Fibroblast of the conjunctiva (primary cell): ENCODE measurements at places on chromosomes 1 and 21.

DNA sequence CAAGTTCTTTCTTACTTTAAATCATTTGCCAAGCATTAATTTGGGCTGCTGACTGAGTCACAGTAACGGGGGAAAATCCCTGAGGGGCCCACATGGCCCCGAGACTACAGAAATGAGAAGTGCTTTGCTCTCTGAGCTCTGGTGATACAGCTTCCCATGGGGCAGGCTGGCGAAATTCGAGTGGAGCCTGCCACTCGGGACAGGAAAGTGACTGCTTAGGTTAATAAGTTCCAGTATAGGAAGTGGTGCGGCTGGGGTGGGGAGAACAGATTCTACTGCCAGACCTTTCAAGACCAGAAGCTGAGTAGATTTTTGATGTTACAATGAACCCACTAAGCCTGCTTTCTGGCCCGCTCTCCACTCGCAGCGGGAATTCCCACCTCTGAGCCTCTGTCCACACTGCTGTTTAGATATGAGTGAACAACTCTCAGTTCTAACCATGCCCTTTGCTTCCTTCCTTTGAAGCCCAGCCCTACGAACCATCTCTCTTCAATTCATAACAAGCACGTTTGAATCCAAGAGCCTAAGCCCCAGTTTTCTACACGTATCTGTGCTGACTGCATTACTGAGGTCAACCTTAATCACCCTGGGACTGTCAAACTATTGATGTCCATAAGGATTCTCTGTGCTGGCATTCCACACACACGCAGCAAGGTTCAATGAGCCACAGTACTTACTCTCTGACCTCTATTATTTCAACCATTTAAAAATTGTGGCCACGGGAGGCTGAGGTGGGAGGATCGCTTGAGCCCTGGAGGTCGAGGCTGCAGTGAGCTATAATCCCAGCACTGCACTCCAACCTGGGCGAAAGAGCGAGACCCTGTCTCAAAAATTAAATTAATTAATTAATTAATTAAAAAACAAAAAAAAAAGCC lies 9.6 kb downstream of the ZBTB17 start:
- DNase-seq: no peak

GRCh38 chr1:167065471-167065870 lies 24.7 kb downstream of the GPA33 start:
- DNase-seq: no peak

DNA sequence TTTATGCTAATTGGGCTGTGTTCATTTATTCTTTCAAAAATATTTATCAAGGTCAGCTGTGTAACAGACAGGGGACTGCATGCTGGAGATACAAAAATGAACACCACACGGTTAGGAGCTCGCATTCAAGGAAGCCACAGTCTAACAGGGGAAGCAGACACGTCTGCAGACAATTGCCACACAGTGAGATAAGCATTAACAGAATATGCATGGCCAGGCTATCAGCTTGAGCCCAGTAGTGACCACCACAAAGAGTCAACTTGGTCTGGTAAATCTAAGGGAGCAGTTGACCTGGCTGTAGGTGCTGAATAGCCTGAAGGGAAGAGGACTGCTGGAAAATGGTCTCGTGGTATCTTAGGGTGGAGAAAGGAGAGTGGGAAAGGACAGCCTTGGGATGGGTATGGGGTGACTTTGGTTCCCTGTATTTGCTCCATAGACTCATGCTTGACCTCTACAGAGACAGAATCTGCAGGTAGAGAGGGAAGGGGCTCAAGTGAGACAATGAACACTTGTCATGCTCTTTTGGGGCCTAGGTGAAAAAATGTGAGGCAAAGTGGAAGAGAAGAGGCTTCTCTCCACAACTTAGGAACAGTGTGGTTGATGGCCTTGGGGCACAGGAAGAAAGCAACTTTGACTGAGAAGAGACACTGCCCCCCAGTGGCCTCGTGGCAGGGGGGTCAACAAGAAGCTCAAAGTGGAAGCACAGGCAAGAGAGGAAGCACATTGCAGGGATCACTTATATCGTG lies 7.6 kb upstream of the NPL start:
- peak; percentile 67 for DNase-seq

- DNase-seq: no peak
Observed at GRCh38 chr1:182624577-182624976, 20.4 kb upstream of the RGS16 start.

DNA sequence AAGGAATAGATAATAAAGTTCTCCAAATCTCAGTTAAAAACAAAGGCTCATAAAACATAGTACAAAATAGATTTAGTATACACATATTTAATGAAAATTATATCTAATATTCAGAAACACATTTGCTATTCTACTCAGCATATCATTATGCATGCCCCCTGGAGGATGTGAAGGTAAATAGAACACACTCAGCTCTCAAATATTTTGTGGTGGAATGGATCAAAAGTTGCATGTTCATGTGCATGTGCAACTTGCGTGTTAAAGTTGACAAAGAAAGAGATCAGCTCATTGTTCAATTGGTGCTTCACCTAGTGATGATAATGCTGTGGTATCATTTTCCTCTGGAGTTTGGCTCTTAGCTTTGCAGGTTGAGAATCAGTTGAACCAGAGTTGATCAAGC lies 4.9 kb upstream of the ZNF644 start:
- no peak for DNase-seq

DNA sequence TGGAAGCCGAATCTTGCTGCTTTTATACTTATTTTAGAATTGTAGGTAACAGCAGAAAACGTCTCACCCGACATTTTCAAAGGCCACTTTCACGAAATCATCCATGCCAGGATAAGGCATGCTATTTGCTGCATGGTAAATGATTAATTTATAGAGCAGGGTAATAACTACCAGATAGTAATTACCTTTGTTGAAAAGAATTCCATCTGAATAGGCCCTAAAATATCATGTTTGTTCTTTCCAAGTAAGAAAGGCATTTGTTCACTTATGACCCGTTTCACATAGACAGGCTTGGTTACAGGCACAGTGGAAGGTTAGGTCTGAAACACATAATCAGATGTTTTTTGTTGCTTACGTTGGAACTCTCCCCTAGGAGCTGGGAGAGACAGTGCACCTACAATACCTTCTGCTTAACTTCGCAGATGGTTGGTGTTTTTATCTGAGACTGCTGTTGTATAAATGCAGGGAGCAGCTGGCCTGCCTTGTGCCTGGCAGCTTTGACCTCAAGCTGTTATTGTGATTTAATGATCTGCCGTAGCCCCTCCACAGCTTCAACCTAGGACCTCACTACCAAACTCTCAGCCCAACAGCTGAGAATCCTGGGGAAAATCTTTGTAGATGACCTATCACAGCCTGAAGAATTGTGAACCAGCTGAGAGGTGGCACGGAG lies 1.6 kb downstream of the SLC44A3 start:
- no peak for DNase-seq

DNA sequence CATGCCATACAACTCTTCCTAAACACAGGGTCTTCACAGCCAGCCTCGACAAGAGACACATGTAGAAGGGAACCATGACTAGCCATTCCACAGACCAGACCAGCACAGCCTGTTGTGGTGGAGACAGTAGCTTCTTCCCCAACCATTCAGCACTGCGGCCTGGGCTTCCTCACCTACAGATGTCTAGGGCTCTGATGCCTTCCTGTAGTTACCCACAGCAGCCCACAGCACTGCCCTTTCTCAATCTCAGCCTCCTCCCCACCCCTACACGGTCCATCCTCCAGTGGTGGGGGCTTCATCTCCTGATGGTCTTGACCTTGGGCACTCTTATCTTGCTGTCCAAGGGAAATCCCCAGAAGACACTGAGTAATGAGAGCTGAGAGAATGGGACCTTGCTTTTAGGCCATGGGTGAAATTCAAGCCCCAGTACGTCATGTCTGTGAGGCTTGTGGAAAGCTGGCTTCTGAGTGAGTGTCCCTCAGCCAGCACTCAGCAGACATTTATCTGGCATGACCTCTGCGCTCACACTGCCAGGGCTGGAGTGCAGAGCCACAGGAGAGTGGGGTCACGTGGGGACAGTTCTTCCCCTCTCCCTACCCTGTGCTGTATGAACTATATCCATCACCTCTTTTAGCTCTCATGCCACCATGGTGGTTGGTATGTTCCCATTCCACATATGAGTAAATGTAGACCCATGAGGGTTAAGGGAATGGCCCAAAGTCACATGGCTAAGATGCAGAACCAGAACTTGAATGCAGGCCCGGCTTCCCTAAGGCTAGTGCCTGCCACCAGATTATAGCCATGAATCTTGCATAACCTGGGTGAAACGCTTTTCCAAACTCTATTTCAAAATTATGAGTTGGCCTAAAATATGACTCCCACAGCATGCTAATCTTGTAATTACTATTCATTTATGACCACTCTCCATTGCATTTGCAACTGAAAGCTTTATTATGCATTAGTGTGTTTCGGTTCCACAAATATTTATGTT lies 104.7 kb downstream of the HIVEP3 start:
- DNase-seq: no peak

GRCh38 chr1:70041317-70042045 lies 163.9 kb downstream of the LRRC40 start:
- DNase-seq: no peak

DNA sequence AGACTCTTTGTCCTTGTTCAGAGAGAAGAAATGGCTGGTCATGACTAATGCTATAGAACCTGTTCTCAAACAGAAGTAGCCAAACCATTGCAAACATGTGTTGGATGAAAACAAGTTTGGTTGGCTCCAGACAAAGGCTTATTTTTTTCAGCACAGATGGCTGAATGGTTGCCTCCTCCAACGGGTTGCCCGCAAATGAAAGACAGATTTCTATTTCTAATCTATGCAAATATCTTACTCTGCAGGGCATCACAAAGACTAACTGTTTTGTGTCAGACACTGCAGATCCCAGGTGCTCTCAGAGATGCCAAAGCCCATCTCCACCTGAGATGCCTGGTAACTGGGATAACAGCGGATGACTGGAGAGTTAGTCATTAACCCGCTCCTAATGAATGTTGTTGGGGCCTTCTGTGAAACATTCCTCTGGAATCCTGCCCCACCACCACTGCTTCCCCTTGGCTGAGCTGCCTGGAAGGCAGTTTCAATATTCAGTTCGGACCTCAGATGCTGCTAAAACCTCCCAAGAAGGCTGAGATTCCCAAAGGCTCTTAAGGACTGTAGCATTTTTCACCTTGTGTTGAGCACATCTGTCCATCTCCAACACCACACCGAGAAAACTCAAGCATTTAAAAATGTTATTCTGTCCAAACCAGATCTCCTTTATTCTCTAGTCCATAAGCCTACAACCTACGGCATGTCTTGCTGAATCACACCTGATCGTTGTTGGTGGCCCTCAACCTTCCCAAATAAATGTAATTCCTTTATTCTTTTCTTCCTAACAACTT lies 104.4 kb downstream of the PTPN14 start:
- peak; percentile 55 for DNase-seq

DNA sequence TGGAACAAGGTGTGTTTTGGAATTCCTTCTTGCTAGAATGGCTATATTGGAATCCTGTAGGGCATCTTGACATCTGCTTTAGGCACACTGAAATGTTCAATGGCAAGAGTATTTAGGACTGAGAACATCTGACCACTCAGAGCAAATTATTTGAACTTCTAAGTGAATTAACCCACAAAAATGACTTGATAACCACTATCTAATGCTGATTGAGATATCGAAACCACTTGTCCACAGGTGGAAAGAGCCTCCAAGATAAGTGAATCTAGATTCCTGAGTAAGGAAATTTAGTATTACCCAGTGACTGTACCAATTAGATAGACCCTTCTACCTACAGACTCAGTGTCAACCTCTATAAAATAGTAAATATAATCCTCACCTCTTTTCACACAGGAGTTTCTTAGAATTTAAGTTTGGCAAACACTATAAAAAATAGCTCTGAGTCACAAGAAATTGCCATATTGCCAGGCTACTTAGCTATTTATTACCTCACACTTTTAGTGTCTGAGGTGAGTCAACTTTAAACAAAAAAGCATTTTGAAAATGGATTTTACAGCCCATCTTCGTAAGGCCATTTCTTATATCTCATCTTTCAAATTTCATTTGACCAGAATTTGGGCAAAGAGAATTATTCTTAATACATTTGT lies 421.8 kb downstream of the PTBP2 start:
- DNase-seq: no peak

DNA sequence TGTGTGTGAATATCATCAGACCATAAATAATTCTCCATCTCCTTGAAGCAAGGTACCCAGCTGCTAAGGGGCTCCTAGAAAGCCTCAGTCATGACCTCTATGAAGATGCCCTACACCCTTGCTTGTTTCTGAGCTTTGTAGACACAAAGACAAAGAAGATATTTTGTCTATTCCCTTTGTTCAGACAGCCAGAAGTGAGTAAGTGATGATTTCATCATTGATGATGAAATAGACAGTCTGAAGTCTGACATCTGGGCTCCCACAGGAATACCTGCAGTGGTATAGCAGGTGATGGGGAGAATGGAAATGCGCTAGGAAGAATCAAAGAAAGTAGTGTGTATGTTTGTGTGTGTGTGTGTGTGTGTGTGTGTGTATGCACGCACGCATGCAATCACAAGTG lies 82.2 kb upstream of the DPT start:
- no peak for DNase-seq

DNA sequence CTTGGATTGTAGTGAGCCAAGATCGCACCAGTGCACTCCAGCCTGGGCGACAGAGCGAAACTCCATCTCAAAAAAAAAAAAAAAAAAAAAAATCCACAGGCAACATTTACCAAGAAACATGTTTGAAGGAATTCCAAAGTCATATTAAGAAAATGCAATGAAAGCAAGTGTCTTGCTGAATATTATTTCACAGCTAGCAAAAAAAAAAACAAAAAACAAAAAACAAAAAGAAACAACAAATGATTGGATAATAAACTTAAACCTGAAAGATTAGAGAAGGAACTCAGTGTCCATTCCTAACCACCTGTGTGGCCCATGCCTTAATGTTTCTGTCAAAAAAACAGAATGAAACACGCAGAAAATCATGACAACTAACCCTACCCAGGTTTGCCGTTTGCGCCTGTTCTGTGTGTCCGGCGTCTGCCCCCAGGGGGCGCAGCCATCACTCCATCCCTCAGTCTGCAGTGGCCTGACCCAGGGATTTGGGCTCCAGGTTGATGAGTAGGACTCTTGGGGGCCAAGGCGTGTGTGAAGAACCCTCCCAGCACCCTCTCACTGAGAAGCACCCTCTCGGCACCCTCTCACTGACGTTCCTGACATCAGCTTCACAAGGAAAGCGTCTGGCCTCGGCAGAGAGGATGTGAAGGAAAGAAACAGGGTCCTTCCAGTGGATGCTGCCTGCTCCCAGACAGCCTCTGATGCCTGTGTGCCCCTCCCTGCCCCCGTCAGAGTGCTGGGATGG lies 19.2 kb upstream of the PTTG1IP start:
- no peak for DNase-seq

- no peak for DNase-seq
Observed at GRCh38 chr1:159921251-159921650, 4.1 kb downstream of the TAGLN2 start.

GRCh38 chr1:116521186-116521585 lies 49.6 kb downstream of the CD58 start:
- no peak for DNase-seq

DNA sequence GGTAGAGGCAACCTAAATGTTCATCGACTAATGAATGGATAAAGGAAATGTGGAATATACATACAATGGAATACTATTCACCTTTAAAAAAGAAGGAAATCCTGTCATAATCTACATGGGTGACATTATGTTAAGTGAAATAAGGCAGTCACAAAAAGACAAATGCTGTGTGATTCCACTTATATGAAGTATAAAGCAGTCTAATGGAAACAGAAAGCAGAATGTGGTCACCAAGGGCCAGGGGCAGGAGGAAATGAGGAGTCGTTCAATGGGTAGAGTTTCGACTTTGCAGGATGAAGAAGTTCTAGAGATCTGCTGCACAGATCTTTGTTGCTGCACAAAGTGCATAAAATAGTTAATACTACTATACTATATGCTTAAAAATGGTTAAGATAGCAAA lies 7.8 kb downstream of the DIPK1A start:
- no peak for DNase-seq
